ENCODE measurements at places on chromosomes 2 and 18.

DNA sequence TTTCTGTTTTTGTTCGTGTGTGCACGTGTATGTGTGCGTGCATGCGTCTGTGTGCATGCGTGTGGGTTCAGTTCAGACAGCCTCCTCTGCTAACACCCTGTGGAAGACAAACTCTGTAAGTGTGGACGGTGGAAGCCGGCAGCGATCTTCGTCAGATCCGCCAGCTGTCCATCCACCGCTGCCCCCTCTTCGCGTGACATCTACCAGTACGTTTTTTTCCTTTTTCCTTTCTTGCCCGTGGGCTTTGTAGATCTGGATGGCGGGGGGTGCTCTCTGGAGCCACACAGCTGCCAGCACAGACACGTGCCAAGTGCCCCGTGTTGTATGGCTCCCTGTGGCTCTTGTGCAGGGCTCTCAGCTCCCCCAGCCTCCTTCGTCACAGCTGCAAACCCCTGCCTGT is 32.3 kb downstream of the ITGB1BP1 start:
- DNase-seq = no peak

DNA sequence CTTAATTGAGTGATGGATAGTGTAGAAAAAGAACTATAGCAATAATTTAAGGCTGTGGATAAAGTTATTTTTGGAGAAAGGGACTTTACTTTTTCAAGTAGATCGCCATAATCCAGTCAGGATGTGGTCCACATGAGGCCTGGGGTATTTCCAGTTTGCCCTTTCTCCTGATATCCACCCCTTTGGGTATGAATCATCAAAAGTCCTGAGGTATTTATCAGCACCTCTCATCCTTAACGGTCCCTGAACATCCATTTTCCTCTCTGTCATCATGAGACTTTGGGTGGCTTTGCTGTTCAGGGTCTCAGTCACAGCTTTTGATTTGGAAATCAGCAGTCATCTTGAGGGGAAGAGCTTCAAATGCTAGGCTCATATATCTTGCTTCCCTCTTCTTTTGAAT is 39.3 kb upstream of the ELAC1 start:
- DNase-seq = no peak

- peak; percentile 64 for DNase-seq
Measured at GRCh38 chr2:26982102-26982742, 11.8 kb downstream of the MAPRE3 start.

GRCh38 chr18:35026407-35027061 is 14.7 kb upstream of the MAPRE2 start:
- no peak for DNase-seq

- no peak for DNase-seq
Measured at GRCh38 chr2:196278491-196278911, 107.1 kb upstream of the STK17B start.

- no peak for DNase-seq
Measured at GRCh38 chr2:153311432-153311831, 167.1 kb downstream of the RPRM start.

DNA sequence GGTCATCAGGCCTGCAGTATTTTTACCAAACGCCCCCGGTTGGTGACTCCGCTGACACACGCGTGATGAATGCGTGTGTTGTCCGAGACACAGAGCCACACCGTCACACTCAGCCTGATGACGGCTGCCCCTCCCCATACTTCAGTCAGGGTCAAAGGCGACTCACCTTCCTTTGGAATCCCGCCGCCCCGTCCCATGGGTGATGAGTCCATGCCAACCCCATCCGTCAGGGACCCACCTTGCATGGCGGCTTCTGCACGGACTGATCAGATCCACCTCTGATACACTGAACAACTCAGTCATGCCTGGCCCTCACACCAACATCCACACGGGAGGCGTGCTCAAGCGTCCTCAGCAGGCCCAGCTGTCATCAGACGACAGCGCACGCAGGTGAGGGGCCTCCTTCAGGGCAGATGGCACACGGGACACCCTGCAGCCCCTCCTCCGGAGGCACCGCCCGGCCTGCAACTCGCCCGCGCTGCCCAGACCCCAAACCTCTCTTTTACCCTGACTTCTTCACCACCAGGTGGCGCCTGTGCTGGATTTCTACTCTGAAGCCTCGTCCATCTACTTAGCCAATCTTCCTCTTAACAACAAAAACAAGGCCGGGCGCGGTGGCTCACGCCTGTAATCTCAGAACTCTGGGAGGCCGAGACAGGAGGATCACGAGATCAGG is 89.2 kb downstream of the ZNF516 start:
- DNase-seq = no peak

- DNase-seq = no peak
Measured at GRCh38 chr2:156845806-156846558, 409.8 kb downstream of the GPD2 start.

- DNase-seq = no peak
Measured at GRCh38 chr18:26547646-26548414, 523 bp downstream of the KCTD1 start.

All from Caco-2 (cell line).